ENCODE measurements at places on chromosomes 2 and 18.
A peak's percentile ranks its signal among the peaks of the same experiment; 100 is the strongest.

DNA sequence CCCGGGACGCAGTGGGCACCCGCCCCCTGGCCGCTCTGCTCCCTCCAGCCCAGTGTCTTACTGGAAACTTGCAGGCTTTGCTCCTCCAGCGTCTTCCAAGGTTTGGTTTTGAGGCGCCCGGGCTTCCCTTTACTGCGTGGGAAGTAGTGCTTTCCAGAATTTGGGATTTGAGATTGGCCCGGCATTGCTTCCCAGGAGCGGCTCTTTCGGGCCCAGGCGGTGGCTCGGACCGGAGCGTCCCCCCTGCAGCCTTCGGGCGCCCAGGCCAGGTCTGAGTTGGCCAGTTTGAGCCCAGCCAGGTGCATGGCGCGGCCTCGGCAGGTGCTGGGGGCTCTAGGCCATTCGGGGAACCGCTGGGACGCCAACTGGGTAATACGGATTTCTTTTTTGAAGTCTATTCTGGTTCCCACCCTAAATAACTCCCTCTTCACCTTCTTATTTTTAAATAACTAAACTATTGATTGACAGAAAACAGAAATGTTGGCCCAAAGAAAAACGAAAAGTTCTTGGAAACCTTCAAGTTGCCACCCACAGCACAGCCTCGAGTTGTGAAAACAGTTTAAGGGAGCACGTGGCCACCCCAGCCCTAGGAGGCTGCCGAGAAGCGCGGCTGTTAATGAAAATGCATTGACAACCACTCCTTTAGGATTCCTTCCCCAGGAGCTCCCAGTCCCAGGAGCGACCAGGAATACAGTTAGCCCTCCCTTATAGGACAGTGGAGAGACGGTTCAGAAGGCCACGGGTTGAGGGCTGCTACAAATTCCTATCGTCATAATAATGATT lies 766 bp downstream of the SNTG2 start:
- DNase-seq: no peak

- DNase-seq: no peak
Observed at GRCh38 chr2:222819722-222820333, 41.0 kb upstream of the ACSL3 start.

- no peak for DNase-seq
Observed at GRCh38 chr18:35038881-35039491, 2.2 kb upstream of the MAPRE2 start.

DNA sequence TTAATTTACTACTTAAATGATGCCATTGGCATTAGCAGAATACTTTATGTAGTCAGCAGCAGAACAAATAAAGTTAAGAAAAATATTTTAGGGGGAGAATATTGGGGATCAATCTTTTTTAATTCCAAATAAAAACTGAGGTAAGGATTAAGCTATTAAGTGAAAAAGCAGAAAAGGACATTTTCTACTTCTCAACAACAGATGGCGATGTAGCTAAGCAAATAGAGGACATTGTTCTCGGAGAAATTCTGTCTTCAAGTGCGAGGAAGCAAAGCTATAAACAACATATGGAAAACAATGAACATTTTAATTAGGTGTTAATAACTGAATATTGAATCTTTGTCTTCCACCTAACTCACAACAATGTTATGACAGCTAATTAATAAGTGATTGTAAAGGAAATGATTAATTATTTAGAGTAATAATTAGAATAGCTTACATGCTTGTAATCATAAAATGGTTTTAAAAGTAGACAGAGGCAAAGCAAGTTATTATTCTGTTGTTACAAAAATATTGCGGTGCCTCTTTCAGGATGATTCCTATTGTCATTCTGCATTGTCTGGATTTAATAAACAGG lies 32.9 kb upstream of the CCDC93 start:
- DNase-seq: peak; percentile 48

DNA sequence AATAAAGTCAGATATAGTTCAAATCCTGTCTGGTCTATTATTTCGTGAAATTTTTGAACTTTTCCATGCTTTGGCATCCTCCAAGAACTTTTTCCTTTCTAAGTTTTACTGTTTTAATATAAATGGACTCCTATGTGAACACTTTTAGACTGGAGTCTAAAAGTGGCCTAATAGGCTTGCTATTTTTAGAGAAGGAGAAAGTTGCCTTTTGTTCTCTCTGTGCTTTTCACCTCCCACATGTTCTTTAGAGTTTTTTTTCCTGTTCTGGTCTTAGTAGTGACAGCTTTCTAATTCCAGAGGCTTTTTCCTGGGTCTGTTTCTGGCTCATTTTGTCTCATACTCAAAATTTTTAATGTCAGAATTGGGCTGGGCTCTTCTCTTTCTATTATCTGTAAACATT lies 72.2 kb downstream of the ADAM23 start:
- DNase-seq: no peak

- DNase-seq: no peak
Observed at GRCh38 chr2:62150597-62151305, 45.2 kb upstream of the B3GNT2 start.

GRCh38 chr2:220586980-220587530 lies 959.6 kb downstream of the SLC4A3 start:
- DNase-seq: no peak

DNA sequence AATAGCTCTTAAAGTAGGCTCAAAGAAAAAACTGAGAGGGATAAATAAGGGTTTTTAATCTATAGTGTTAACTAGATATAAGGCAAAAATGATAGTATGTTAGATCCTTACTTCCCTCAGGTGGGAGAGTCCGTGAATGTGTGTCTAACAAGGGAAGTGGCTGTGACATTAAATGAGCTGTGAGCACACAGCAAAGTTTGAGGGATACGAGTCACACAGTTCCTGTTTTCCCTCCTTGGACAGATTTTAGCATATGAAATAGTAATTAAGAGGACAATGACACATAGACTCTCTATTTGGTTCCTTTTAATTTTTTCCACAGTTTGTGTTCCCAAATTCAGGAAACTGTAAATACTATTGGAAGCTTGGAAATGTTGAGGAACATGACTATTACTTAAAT lies 148.4 kb upstream of the CAVIN2 start:
- no peak for DNase-seq

DNA sequence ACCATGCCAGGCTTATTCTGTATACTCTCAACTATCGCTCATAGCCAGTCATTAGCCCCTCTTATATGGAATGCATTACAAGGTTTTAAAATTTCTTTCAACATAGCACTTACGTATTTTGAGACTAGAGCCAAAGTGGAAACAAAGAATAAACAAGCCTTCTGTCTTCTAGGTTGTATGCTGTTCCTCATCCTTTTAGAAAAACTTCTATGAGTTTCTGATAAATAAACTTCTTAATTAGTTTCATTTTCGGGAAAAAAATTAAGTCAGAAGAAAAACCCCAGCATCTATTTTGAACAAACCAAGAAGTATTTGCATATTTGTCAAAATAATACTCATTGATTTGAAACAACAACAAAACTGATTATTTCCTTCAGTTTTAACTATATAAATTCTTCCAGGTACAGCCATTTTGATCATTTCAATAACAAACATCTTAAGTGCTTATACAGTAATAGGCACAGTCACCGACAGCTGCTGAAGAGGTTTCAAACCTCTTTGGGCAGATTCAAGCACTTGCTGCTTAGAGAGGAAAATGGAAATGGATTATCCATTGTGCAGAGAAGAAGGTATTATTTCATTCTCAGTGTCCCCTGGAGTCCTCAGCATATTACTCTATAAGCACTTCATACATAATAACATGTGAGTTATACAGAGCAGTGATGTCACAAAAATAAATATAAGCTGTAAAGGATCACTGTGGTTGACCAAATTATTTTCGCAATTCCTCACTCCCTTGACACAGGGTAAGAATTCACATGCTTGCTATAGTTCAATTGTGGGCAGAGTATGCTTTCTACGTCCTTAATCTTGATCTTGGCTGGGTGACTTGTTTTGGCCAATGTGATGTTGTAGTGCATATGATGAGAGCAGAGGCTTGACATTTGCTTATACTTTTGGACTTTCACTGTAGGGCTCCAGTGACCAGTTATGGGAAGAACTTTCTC lies 833.8 kb downstream of the TRIB2 start:
- no peak for DNase-seq

- DNase-seq: no peak
Observed at GRCh38 chr2:120226316-120226715, 3.1 kb upstream of the TMEM185B start.

GRCh38 chr2:161382747-161383146 lies 33.4 kb upstream of the TBR1 start:
- no peak for DNase-seq

- DNase-seq: no peak
Observed at GRCh38 chr2:220940646-220941045, 631.5 kb downstream of the EPHA4 start.

DNA sequence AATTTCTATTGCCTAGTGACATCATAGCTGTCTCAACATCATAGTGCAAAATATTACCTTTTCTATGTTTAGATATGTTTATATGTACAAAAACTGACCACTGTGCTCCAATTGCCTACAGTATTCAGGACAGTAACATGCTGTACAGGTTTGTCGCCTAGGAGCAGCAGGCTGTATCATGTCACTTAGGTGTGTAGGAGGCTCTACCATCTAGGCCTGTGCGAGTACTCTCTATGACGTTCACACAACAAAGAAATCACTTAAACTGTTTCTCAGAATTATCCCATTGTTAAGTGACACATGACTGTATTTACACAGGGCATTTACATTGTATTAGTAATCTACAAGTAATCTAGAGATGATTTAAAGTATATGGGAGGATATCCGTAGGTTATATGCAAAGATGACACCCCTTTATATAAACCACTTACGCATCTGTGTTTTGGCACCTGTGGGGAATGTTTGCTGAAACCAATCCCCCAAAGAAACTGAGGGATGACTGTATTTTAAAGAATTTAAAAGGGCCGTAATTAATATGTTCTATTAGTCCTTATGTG lies 24.7 kb downstream of the IL1R2 start:
- DNase-seq: no peak

GRCh38 chr2:73762571-73762970 lies 17.3 kb downstream of the DUSP11 start:
- DNase-seq: no peak

DNA sequence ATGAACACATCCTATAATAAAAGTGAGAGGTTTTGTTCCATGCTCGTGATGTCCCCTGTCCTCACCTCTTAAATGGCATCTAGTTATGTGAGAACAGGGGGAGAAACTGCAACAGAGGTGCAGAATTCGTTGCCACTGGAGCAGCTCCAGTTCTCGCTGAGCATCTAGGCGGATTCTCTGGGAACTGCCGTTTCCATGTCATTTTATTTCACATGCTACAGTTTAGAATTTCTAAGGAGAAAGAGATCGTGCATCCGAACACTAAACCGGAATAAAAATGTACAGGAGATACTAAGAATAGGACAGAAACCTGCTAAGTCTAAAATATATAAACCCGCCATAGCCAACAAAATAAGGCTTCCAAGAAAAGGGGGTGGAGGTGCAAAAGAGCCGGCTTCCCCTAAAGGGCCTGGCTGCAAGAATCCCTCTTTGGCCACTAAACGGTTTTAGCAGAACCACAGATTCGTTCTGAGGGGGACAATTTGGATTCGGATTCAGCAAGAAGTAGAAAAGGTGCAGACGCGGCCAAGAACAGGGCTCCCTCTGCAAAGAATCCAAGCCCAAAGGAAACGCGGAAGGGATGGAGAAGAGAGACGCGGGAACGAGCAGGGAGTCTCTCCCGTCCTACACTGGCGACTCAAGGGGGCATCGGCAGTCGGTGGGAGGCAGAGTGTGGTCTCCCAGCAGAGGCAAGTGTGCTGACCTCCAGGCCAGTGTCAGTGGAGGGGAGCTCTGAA lies 1.3 kb downstream of the TMEM163 start:
- DNase-seq: no peak

- DNase-seq: no peak
Observed at GRCh38 chr2:1835581-1836201, 91.4 kb upstream of the PXDN start.

GRCh38 chr2:218217360-218218267 lies 625 bp downstream of the ARPC2 start:
- peak; percentile 48 for DNase-seq

GRCh38 chr18:35050028-35050546 lies 8.9 kb downstream of the MAPRE2 start:
- DNase-seq: no peak

- DNase-seq: no peak
Observed at GRCh38 chr2:75518638-75519465, 41.9 kb downstream of the EVA1A start.

GRCh38 chr18:45456090-45457021 lies 158.9 kb upstream of the SLC14A2 start:
- DNase-seq: no peak

GRCh38 chr2:235508371-235509160 lies 14.7 kb downstream of the AGAP1 start:
- no peak for DNase-seq

GRCh38 chr2:136025057-136025973 lies 39.9 kb upstream of the DARS1 start:
- no peak for DNase-seq

GRCh38 chr18:38801640-38802039 lies 1236.0 kb upstream of the CELF4 start:
- no peak for DNase-seq

DNA sequence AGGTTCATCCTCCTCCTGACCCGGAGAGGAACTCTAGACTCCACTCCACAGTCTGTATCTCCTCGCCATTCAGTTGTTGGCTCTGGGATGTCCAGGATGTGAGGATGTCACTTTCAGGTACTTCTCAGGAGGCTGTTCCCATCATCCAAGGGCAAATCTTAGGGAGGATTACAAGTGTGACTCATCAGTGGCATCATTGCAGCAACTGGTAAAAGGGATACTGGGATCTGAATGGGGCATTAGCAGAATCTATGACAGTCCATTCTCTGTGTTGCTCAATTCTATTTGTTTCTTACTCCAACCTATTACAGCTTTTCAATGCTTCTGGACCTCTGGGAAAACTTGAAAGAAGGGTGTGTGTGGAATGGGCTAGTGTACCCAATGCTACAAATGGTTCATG lies 81.5 kb upstream of the FN1 start:
- no peak for DNase-seq

- DNase-seq: no peak
Observed at GRCh38 chr2:10790228-10790973, 22.2 kb downstream of the PDIA6 start.

- no peak for DNase-seq
Observed at GRCh38 chr2:236892721-236893120, 193.0 kb upstream of the COPS8 start.

Data from A549 (cell line).